T-helper 22 cell (primary cell): ENCODE measurements at places on chromosomes 6 and 20.

GRCh38 chr6:37556881-37557644, 57.4 kb upstream of the CCDC167 start:
- no peak for DNase-seq

DNA sequence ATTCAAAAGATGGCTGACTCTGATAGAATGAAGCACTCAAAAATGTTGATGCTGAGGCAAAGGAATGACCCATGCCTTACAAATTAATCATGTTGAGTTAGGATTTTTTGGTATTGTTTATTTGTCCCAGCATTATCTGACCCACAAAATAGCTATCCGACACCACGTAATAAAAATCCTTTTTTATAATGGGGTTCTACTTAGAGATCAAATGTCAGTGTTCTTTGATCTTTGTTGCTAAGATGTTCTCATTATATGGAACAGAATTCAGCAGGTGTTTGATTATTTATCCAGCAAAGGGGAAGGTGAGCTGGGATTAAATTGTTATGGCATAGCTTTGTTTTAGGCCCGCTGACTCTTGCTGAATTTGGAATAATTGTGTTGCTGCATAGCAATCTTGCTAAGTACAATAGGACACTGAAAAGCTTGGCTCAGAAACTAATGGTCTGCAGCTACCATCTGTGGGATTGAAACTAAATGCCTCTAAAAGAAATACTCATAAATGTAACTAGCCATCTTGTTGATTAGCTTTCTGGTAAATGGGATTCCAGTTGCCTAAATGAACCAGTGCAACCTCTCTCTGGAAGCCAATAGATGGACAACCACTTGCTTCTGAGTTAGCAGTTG, 180.2 kb upstream of the HDAC2 start:
- DNase-seq = no peak

DNA sequence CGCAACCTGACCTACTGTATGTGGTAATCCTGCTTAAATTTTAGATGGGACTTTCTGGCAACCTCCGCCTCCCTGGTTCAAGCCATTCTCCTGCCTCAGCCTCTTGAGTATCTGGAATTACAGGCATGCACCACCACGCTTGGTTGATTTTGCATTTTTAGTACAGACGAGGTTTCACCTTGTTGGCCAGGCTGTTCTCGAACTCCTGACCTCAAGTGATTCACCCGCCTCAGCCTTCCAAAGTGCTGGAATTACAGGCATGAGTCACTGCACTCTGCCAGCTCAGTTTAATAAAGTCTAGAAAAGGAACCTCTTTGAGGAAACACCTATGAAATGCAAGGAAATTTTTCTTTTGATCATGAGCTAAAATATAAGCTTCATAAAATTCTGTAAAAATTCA, 9.0 kb upstream of the PLCB4 start:
- DNase-seq = no peak

DNA sequence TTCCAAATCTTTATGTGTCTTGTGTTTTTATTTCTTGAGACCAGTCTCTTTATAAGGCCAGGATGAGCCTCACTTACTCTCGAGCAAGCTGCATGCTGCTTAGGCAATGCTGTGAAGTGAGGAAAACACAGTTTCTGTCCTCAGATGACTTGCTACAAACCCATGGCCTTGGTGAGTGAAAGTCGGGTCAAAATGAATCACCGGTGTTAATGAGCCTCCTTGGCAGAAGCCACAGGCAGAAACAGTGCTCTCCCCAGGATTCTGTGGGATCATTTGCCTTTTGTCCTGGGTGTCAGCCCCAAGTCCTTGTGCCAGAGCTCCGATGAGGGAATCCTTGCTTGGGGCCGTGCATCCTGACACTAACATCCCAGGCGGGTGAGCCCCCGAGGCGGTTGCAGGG, 482.5 kb downstream of the QKI start:
- no peak for DNase-seq
